Mesothelial cell of epicardium (in vitro differentiated cells): ENCODE measurements at places on chromosomes 16 and 17. TPM values are rescaled to one million over a fixed set of nuclear protein-coding genes. Genes with fewer than 3 reads are reported as not detected.

DNA sequence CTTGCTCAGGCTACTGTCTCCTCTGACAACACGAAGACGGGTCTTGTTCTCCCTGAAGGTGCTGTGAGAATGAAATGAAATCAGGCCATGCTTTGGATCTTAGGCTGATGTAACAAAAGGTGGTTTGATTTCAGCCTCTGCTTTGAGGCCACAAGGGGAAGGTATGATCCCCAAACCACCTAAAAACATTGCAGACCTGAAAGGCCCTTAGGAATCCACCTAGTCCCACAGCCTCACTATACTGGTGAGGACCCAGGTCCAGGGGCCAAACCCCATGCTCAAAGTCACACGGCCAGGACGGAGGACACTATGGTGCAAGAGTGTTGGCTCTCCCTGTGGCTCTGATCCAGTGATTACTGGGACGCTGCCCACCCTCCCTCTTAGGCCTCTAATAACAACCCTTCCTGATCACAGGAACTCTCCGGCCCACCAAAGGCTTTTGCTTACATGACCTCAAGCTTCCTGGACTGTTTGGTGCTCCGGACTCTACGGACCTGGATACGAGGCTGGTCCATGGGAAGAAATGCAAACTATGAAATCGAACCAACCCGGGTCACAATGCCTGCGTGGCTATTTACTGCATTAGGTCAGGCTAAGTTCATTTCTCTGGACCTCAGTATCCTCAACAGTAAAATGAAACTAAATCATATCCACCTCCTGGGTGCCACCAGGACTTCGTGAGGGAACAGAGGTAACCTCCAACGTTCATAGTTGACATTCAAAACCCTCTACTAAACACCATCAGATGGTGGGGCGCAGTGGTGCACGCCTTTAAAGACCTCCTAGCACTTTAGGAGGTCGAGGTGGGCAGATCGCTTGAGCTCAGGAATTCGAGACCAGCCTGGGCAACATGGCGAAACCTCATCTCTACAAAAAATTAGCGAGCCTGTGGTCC is 1.5 kb downstream of the TRIM25 start:
- peaks cover 24% of the 10 kb centered on the region for H3K4me1 ChIP-seq
- DNase-seq = no peak
- H3K4me3 ChIP-seq = peak overlapping the region; percentile 91
- peaks cover 11% of the 10 kb centered on the region for H3K36me3 ChIP-seq
- H3K27ac ChIP-seq = no peak overlapping the region

DNA sequence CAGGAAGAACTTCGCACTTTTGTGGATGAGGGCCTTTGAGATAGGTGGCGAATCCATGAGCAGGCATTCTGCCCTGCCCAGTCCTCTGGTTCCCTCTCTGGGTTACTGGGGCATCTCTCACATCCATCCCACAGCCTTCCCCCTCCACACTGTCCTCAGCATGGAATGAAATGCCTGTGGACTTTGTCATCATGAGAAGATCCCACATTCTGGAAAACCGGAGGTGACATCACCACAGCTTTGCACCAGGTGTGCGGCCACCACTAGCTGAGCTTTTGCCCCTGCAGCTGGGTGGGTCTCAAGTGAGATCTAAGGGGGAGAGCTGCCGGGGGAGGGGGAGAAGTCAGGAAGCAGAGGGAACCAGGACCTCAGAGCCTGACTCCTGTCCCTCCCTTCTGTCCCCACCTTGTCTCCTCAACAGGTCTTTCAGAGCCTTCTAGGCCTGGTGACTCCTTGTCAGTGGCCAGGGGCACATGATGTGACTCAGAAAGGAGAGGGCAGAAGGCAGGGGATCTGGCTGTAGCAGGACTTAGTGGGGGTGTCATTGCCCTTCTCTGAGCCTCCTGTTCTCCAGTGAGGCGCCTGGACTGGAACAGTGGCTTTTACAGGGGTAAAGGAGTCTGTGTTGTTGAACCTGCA is 40.0 kb upstream of the DLX4 start:
- H3K27ac ChIP-seq = no peak overlapping the region
- H3K4me3 ChIP-seq = no peak overlapping the region
- H3K4me1 ChIP-seq = peaks cover 18% of the 10 kb centered on the region
- no peaks in the 10 kb centered on the region for H3K36me3 ChIP-seq
- H3K27me3 ChIP-seq = no peaks in the 10 kb centered on the region

DNA sequence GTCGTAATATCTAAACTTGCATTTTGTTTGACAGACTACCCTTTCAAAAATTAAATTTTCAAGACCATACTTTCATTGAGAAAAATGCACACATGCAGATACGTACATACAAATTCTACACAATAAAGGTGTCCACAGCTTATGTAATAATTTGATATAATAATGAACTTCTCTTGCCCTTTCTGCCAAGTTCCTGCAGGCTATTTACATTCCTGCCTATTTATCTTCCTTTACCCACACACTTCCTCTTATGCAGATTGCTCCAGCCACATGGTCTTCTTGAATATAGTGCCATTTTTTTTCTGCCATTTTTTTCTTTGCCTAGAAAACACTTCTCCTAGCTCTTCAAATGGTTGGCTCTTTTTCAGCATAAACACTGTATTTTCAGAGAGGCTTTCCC is 826.9 kb upstream of the CDH8 start:
- H3K4me1 ChIP-seq = no peaks in the 10 kb centered on the region
- no peak overlapping the region for H3K4me3 ChIP-seq
- no peaks in the 10 kb centered on the region for H3K36me3 ChIP-seq
- no peaks in the 10 kb centered on the region for H3K27me3 ChIP-seq
- no peak overlapping the region for H3K27ac ChIP-seq
- DNase-seq = no peak

GRCh38 chr16:1420111-1420539 is 422 bp downstream of the UQCC4 start:
- H3K4me3 ChIP-seq = peak overlapping the region; percentile 92
- no peaks in the 10 kb centered on the region for H3K36me3 ChIP-seq
- H3K4me1 ChIP-seq = peaks cover 13% of the 10 kb centered on the region
- no peak for DNase-seq

- DNase-seq = no peak
- H3K4me3 ChIP-seq = no peak overlapping the region
- H3K4me1 ChIP-seq = peaks cover 3% of the 10 kb centered on the region
- H3K27ac ChIP-seq = no peak overlapping the region
- peaks cover 11% of the 10 kb centered on the region for H3K27me3 ChIP-seq
Measured at GRCh38 chr16:23284584-23284983, 17.5 kb upstream of the SCNN1B start.

DNA sequence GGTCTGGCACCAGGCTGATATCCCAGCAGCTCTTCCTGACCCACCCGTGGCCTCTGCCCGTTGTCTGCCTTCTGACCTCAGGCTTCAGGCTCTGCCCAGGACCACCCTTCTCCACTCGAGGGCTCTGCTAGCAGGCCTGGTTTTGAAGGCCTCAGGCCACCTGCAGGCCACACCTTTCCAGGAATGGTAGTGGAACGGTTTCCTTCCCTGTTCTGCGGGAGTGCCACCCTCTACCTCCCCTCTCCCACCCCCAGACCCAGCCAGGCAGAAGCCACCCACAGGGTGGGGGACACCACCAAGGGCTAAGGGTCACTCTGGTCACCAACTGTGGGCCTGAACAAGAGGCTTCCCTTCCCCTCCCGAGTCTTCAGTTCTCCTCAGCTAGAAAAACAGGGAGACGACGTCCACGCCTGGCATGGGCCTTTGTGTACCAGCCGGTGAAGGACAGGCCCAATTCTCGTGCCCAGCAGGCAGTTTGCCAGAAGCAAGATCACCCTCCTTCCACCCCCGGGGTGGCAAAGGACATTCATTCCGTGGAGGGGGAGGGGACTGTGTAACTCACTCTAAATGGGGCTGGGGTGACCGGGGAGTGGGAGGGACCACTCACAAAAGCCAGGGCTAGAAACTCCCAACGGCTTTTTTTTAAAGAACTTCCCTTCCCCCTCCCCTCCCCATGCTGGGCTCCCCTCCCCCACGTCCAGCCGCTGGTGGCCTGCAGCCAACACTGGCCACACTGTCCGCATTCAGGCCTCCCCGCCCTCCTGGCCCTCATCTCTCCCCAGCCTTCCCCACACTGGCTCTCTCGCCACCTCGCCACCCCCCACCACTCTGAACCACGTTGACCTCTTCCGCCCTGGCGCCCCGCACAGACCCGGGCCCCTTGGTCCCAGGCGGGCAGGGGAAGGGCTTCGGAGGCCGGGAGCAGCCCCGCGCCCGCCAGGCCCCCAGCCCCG is 7.7 kb downstream of the CBX4 start:
- H3K36me3 ChIP-seq = peaks cover 5% of the 10 kb centered on the region
- H3K4me1 ChIP-seq = peaks cover 42% of the 10 kb centered on the region
- no peak overlapping the region for H3K27ac ChIP-seq
- peak overlapping the region; percentile 55 for H3K4me3 ChIP-seq
- DNase-seq = no peak
- H3K27me3 ChIP-seq = peaks cover 38% of the 10 kb centered on the region

DNA sequence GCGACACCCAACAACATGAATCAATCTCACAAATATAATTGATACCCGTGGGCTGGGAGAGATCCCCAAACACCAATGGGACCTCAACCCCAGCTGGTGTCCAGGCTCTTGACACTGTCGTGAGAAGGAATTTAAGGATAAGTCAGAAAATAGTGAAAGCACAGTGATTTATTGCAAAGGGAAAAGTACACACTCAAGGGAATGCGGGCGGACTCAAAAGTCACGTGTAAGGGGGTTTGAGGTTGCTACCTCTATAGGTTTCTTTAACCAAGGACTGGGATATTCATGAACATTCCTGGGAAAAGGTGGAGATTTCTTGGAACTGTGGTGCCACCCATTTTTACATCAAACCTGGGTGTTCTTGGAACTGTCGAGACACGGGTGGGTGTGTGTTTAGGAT is 6.3 kb upstream of the ZDHHC7 start:
- no peak overlapping the region for H3K27ac ChIP-seq
- no peak for DNase-seq
- no peaks in the 10 kb centered on the region for H3K36me3 ChIP-seq
- no peaks in the 10 kb centered on the region for H3K27me3 ChIP-seq
- H3K4me3 ChIP-seq = no peak overlapping the region

DNA sequence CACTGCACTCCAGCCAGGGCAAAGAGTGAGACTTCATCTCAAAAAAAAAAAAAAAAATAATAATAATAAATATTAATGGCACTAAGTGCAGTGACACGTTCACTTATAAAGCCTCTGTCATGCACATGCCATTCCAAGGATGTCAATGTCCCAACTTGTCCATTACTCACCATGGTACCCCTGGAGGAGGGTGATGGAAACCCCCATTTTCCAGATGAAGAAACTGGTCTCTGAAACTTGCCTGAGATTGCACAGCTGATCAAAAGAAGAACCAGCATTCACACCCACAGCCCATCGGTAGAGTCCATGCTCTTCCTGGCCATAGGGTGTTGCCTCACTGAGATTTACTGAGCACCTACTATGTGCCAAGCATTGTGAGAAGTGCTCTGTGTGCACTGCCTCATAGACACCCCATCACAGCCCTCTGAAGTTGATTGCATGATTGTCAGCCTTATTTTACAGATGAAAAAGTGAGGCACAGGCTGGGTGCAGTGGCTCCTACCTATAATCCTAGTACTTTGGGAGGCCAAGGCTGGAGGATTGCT is 123.7 kb downstream of the ABCC1 start:
- DNase-seq = no peak
- no peaks in the 10 kb centered on the region for H3K27me3 ChIP-seq
- no peak overlapping the region for H3K27ac ChIP-seq
- peaks cover 27% of the 10 kb centered on the region for H3K4me1 ChIP-seq

DNA sequence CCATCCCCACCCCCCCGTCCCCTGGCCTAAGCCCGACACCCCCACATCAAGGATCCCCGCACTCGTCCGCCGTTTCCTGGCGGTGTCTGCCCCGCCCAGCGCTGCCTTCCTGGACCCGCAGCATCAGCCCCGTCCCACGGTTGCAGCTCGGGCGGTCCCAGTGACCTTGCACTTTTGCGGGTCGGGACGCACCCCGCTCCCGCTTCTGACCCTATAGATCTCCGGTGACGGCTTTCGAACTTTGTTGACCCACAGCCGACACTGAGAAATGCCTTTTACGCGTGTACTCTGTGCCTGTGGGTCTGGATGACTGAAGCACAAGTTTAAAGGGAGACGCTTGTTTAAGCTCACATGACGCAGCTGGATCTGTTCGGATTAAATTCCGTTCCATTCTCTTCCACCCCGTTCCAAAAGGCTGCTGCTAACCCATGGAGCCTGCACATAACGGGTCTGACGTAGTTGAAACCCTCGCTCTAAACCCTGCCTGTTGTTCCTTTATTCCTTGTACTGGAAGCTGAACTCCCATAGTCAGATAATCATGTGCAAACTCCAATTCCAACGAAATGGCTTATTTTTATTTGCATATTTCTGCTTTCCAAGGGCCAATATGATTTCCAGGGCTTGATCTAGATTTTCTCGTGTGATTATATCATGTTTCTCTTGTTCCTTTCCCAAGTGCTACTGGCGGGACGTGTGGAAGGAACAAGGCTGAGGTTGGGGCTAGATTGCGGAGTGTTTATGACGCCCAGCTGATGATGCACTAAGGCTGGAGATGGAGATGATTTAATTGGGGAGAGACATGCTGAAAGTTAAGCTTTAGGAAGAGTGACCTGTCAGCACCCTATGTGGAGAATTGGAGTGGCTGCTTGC is 834 bp downstream of the FLYWCH1 start:
- H3K27me3 ChIP-seq = no peaks in the 10 kb centered on the region
- H3K4me1 ChIP-seq = peaks cover 13% of the 10 kb centered on the region
- peak overlapping the region; percentile 84 for H3K27ac ChIP-seq
- peak overlapping the region; percentile 89 for H3K4me3 ChIP-seq
- peaks cover 4% of the 10 kb centered on the region for H3K36me3 ChIP-seq

GRCh38 chr16:1890708-1891050 is 18.7 kb upstream of the MEIOB start:
- peaks cover 2% of the 10 kb centered on the region for H3K4me1 ChIP-seq

DNA sequence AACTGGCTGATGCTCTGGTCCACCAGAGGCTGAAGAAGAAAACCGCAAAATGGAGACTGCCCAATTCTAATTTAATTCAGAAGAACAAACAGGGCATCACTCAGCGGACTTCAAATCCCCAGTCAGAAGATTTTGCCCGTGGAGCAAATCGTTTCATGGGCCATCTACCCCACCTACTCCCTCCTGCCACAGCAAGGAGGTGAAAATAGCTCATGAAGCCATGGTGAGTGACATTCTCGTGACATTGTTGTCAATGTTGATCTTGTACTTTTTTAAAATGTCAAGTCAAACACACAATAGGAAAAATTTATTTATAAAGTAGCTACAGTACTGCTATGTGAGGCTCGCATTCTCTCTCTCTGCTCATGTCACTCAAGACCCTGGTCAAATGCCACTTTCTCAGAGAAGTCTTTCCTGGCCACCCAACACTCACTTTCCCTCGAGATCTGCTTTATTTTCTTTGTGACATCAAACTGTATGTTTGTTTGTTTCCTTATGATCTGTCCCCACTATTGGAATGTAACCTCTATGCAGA is 31.3 kb upstream of the SOX9 start:
- H3K4me3 ChIP-seq = no peak overlapping the region
- no peak for DNase-seq
- no peak overlapping the region for H3K27ac ChIP-seq

SYT17 gene
- total RNA-seq = 7.4 to 8.6 TPM (median 7.5 TPM) in 3 replicates

TEDC2 gene
- 14.5 to 16.0 TPM (median 14.7 TPM) in 3 replicates for total RNA-seq

ZNF624 gene
- 11.3 to 11.7 TPM (median 11.7 TPM) in 3 replicates for total RNA-seq

CDRT4 gene
- total RNA-seq = 34.1 to 39.7 TPM (median 34.8 TPM) in 3 replicates

PLEKHH3 gene
- 35.9 to 38.2 TPM (median 37.8 TPM) in 3 replicates for total RNA-seq

SRR gene
- 13.4 to 17.6 TPM (median 16.0 TPM) in 3 replicates for total RNA-seq

TEKT1 gene
- total RNA-seq = not detected in 3 replicates
